ENCODE measurements at places on chromosomes 5 and 9. TPM values are rescaled to one million over a fixed set of nuclear protein-coding genes. Genes with fewer than 3 reads are reported as not detected.

- no peak overlapping the region for H3K4me3 ChIP-seq
- H3K27ac ChIP-seq: no peak overlapping the region
- H3K36me3 ChIP-seq: no peaks in the 10 kb centered on the region
- H3K27me3 ChIP-seq: no peaks in the 10 kb centered on the region
- no peaks in the 10 kb centered on the region for H3K4me1 ChIP-seq
- DNase-seq: peak; percentile 90
Observed at GRCh38 chr5:82147860-82148573, 130.1 kb downstream of the RPS23 start.

DNA sequence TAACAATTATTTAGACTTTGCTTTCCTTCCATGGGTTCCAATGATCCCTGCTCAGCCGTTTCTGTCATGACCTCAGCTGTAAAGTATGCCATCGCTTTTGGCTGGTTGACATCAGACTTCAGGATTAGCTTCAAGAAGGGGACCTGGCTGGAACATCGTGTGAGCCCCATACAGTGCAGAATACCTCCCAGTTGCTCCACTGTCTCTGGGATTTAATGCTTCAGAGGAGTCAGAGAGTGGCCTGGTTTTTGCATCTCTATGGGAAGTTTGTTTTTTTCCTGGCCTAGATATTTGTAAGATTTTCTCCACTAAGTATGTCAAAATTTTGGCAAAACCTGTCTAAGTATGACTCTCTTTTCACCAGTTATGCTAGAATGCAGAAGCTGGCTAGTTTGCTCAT lies 216.9 kb downstream of the GABBR2 start:
- peaks cover 4% of the 10 kb centered on the region for H3K4me1 ChIP-seq
- no peaks in the 10 kb centered on the region for H3K27me3 ChIP-seq
- no peak overlapping the region for H3K4me3 ChIP-seq
- no peak overlapping the region for H3K27ac ChIP-seq
- DNase-seq: no peak
- no peaks in the 10 kb centered on the region for H3K36me3 ChIP-seq

- DNase-seq: no peak
- no peak overlapping the region for H3K4me3 ChIP-seq
- H3K4me1 ChIP-seq: no peaks in the 10 kb centered on the region
- H3K27ac ChIP-seq: no peak overlapping the region
Observed at GRCh38 chr9:115404311-115404710, 286.4 kb upstream of the TNC start.

GRCh38 chr5:67434466-67434865 lies 237.9 kb upstream of the CD180 start:
- H3K4me1 ChIP-seq: no peaks in the 10 kb centered on the region
- no peak overlapping the region for H3K4me3 ChIP-seq
- no peak for DNase-seq
- no peak overlapping the region for H3K27ac ChIP-seq
- no peaks in the 10 kb centered on the region for H3K27me3 ChIP-seq

DNA sequence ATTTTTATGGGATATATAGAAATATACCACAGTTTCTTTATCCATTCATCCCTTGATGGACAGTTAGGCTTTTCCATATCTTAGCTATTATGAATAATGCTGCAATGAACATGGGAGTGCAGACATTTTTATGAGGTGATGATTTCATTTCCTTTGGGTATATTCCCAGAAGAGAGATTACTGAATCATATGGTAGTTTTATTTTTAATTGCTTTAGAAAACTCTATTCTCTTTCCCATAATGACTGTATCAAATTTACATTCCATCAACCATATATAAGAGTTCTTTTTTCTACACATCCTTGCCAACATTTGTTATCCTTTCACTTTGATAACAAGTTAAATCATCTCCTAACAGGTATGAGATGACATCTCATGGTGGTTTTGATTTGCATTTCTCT lies 821.6 kb downstream of the TLE1 start:
- no peaks in the 10 kb centered on the region for H3K36me3 ChIP-seq
- no peaks in the 10 kb centered on the region for H3K27me3 ChIP-seq
- H3K27ac ChIP-seq: no peak overlapping the region

GRCh38 chr9:133135146-133135745 lies 14.2 kb upstream of the RALGDS start:
- no peaks in the 10 kb centered on the region for H3K27me3 ChIP-seq
- H3K4me1 ChIP-seq: peaks cover 17% of the 10 kb centered on the region
- no peaks in the 10 kb centered on the region for H3K36me3 ChIP-seq
- H3K4me3 ChIP-seq: no peak overlapping the region

DNA sequence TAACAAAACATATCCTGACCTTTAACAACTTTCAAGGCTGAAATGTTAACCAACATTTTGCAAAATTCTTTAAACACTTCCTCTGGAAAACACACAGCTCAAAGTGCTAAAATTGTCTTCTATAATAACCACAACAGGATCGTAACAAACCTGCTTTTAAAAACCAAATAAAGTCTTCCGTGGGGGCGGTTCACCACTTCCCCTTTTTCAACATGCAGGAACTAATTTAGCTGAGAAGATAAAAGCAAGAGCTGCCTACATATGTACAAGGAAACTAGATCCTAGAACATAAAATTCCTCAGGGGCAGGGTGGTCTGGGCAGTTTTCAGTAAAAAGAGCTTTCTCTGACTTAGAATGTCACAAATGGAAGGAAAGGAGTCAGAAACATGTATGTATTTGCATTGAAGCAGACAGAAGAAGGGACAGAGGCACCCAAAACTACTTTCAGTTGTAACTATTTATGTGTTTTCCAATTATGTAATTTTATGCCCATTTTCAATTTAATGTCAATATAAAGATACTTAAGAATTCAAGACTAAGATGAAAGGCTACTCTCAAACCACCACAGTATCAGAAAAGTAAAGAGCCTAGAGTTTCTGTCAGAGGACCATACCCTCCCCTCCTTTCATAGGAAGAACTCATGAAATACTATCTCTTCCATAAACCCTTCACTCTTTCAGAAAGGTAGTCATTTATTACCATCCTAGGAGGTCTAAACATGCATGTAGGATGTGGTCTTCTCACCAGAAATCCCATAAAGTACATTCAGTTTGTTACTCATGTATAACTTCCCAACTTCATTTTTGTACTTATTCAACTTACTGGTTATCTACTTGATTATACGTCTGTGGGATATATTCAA lies 185.9 kb upstream of the RASA1 start:
- peak; percentile 9 for DNase-seq
- no peak overlapping the region for H3K4me3 ChIP-seq
- no peaks in the 10 kb centered on the region for H3K4me1 ChIP-seq
- no peaks in the 10 kb centered on the region for H3K36me3 ChIP-seq
- no peaks in the 10 kb centered on the region for H3K27me3 ChIP-seq

GRCh38 chr5:172768573-172769341 lies 2.2 kb downstream of the DUSP1 start:
- H3K4me3 ChIP-seq: no peak overlapping the region
- peaks cover 18% of the 10 kb centered on the region for H3K36me3 ChIP-seq
- DNase-seq: peak; percentile 76
- H3K27ac ChIP-seq: no peak overlapping the region
- no peaks in the 10 kb centered on the region for H3K27me3 ChIP-seq
- peaks cover 25% of the 10 kb centered on the region for H3K4me1 ChIP-seq

DNA sequence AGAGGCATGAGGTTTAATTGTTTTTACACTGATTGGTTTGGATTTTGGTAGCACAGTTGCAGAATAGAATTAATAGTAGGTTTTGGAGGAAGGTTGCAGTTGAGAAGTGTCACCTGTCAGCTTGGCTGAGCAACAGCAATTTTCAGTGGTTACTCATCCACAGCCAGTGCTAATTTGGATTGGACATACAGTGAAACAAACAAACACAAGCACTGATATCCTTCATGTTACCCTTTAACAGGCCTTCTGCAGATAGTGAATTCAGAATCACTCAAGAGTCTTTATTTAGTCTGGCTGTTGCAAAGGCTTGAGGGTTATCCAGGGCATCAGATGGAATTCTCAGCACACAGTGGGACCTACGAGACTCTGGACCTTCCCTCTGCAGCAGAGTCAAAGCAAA lies 31.8 kb upstream of the POU4F3 start:
- no peaks in the 10 kb centered on the region for H3K4me1 ChIP-seq
- DNase-seq: no peak
- peaks cover 20% of the 10 kb centered on the region for H3K27me3 ChIP-seq

- DNase-seq: no peak
- no peaks in the 10 kb centered on the region for H3K4me1 ChIP-seq
- no peak overlapping the region for H3K27ac ChIP-seq
- no peaks in the 10 kb centered on the region for H3K27me3 ChIP-seq
- H3K4me3 ChIP-seq: no peak overlapping the region
Observed at GRCh38 chr5:121090822-121091221, 626.7 kb downstream of the PRR16 start.

DNA sequence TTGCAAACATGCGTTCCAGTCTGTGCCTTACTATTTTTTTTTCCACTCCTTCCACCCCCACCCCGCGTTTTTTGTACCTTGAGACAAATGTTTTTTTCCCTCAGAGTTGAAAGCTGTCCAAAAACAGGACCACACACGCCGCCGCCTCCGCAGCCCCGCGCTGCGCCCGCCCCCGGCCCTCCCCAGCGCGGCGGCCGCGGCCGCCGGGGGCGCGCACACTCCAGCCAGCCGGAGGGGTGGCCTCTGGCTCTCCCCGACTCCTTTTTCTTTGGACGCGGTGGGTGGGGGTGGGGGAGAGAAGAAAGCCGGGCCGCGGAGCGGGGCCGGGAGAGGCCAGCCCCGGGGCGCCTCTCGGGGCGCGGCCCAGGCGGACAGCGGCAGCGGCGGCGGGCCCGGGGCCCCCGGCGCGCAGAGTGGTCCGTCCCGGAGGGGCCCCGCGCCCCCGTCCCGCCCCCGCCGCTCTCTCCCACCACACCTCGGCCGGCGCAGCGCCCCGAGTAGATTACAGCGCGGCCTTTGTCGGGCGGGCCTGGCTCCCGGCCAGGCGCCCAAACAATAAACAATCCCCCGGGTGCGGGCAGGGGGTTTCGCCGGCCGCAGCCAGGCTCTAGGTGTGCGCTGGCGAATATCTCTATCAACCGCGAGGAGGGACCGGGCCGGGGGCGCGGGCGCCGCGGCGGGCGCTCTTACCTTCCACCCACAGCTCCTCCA lies 10.9 kb downstream of the PTCH1 start:
- H3K4me1 ChIP-seq: peaks cover 17% of the 10 kb centered on the region
- peak overlapping the region; percentile 72 for H3K4me3 ChIP-seq
- H3K27me3 ChIP-seq: no peaks in the 10 kb centered on the region
- H3K27ac ChIP-seq: peak overlapping the region; percentile 98
- DNase-seq: peak; percentile 82

DNA sequence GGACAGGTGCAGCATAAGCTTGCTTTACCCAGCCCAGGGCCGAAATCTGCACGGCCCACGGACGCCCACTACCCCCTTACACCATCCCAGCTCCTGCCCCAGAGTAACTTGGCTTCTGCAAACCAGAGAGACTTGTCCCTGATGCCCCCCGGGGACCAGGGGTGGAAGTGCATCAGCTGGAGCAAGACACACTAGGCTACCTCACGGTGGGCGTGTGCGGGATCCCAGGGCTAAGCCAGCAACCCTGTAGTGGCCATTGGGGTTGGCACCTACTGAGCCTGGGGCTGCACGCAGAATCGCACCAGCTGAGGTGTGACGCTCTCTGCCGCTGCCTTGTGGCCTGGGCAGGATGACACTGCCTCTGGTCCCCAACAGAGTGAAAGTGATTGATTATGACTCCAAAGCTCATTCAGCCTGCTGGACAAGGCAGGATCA lies 6.1 kb upstream of the ZNF79 start:
- no peaks in the 10 kb centered on the region for H3K36me3 ChIP-seq
- H3K27me3 ChIP-seq: no peaks in the 10 kb centered on the region
- H3K4me3 ChIP-seq: no peak overlapping the region
- peak; percentile 37 for DNase-seq
- H3K27ac ChIP-seq: no peak overlapping the region

DNA sequence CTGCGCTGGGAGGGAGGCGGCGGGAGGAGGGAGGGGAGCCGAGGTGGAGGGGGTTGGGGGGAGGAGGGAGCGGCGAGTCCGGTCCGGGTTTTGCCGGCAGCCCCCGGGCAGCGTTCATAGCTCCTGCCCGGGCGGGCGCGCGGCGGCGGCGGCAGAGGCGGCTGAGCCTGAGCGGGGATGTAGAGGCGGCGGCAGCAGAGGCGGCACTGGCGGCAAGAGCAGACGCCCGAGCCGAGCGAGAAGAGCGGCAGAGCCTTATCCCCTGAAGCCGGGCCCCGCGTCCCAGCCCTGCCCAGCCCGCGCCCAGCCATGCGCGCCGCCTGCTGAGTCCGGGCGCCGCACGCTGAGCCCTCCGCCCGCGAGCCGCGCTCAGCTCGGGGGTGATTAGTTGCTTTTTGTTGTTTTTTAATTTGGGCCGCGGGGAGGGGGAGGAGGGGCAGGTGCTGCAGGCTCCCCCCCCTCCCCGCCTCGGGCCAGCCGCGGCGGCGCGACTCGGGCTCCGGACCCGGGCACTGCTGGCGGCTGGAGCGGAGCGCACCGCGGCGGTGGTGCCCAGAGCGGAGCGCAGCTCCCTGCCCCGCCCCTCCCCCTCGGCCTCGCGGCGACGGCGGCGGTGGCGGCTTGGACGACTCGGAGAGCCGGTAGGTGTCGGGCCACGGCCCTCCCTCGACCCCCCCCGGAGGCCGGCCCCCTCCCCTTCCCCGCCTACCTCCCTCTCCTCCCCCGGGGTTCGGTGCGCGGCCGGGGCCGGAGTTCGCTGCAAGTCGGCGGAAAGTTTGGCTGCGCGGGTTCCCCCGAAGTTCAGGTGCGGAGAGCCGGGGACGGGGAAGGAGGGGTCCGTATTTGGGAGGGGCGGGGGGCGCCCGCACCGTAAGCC lies at the start of gene CXXC5:
CXXC5 (plus strand) TSS at position 145 of the 877 bp plus-strand sequence. CDS start 32,175 bp downstream, outside the sequence.
- H3K4me1 ChIP-seq: peaks cover 29% of the 10 kb centered on the region
- H3K27ac ChIP-seq: peak within 1 kb of the TSS; percentile 99
- peak; percentile 92 for DNase-seq
- no peaks in the 10 kb centered on the region for H3K27me3 ChIP-seq
- H3K36me3 ChIP-seq: no peaks in the 10 kb centered on the region

DNA sequence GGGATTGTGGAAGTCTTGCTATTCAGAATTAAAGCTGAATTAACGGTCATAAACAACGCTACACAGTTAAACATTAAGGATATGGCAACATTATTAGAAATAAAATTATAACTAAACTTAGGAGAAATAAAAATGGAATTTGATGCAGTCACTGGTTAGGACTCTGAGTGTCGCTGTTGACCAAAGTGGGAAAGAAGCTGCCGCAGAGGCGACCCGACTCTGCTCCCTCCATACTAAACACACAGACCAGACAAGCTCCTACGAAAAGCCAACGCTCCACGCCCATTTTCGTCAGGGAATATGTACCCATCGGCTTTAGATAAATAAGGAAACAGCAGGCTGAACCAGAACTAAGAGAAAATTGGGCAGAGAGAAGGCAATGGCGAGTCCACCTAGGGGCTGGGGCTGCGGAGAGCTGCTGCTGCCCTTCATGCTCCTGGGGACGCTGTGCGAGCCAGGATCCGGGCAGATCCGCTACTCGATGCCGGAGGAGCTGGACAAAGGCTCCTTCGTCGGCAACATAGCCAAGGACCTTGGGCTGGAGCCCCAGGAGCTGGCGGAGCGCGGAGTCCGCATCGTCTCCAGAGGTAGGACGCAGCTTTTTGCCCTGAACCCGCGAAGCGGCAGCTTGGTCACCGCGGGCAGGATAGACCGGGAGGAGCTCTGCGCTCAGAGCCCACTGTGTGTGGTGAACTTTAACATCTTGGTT lies at the start of gene PCDHGA5:
PCDHGA5 (plus strand) TSS at position 211 of the 709 bp plus-strand sequence; CDS start at position 380, 169 bp downstream.
- peak; percentile 12 for DNase-seq
- no peak within 1 kb of the TSS for H3K4me3 ChIP-seq
- H3K27me3 ChIP-seq: no peaks in the 10 kb centered on the region
- H3K4me1 ChIP-seq: no peaks in the 10 kb centered on the region
- H3K27ac ChIP-seq: no peak within 1 kb of the TSS
- H3K36me3 ChIP-seq: no peaks in the 10 kb centered on the region

SLC27A6 gene
- 41.3 TPM for total RNA-seq

LCN10 gene
- total RNA-seq: not detected

SLC34A3 gene
- total RNA-seq: not detected

TRIP13 gene
- total RNA-seq: 9.8 TPM

FRMPD1 gene
- 0.15 TPM for total RNA-seq

PAEP gene
- not detected for total RNA-seq

LHX6 gene
- total RNA-seq: 0.12 TPM

All from cardiac muscle cell (in vitro differentiated cells and primary cell).